Stimulated activated CD4-positive, alpha-beta T cell treated with anti-CD3 and anti-CD28 coated beads, Interleukin-2, amount 100 ng/mL, for 4 hours (primary cell): ENCODE measurements at places on chromosomes 5 and 9.

DNA sequence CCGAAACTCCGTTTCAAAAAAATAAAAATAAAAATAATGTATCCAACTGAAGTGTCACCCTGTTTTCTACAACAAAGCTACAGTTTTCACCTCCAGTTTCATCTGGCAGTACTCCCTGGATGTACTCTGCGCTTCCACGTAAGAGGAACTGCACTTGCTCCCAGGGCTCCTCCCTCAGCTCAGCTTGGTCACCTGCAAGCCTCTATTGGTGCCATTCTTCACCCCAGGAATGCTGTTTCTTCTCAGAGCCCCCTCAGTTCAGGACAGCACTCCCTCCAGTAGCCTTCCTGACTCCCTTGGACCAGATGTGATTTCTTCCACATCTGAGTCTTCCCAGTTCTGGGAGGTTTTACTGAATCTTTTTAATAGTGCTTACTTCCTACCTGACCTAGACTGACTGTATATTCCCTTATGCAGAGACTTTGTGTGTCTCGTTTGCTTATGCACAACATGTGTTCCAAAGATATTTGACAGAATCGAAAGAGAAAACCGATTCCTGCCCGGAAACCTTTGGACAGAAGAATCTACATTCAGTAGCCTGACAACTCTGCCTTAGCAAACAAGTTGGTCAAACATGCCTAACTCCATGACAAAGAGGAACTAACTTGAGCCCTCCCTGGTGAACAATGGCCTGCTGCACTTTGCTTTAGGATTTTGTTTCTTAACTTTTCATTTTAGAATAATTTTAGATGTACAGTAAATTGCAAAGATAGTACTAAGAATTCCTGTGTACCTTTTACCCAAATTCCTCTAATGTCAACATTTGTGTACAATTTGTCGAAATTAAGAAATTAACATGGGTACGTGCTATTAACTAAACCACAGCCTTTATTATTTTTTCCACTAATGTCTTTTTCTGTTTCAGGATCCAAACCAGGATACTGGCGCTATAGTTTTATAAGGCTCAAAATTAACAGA lies 814 bp downstream of the CCDC125 start:
- DNase-seq: no peak

DNA sequence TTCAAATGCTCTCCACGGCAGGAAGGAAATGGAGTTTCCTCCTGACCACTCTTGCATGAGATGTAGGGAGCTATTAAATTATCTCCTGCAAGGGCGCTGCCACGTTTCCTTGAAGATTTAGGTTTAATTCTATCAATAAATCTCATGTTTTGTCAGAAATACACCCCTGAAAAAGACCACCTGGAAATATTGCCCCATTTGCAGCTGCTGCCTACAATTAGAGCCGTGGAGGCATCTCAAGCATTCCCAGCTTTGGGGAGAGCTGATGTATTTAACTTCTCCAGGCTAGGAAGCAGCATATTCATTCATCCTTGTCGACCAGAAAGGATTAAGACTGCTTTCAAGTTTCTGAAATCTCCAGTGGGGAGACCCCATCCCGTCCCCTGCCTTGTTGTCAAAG lies 40.5 kb downstream of the CCNJL start:
- DNase-seq: no peak

DNA sequence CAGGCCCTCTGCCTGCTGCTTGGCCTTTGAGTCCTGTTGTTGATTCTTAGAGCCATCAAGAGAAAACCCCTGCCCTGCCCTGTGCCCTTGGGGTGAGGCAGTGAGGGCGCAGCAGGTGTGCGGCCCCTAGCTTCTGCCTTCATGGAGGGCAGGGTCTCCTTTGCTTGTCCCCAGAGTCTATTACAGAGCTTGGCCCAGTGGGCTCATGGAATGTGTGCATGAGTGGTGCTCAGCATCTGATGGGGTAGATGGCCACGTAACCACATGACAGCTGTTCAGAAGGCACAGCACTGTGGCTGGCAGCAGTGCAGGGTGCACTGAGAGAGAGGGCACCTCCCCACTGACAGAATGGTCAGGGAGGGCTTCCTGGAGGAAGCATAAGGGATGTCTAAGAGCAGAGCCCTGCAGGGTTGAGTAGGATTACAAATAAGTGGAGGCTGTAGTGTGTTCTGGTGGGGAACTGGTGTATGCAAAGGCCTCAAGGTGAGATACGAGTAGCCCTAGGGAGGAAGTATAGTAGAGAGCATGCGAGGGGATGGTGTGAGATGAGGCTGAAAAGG lies 70.8 kb downstream of the MACROH2A1 start:
- no peak for DNase-seq

- no peak for DNase-seq
Measured at GRCh38 chr9:130805510-130806326, 29.3 kb upstream of the ABL1 start.

DNA sequence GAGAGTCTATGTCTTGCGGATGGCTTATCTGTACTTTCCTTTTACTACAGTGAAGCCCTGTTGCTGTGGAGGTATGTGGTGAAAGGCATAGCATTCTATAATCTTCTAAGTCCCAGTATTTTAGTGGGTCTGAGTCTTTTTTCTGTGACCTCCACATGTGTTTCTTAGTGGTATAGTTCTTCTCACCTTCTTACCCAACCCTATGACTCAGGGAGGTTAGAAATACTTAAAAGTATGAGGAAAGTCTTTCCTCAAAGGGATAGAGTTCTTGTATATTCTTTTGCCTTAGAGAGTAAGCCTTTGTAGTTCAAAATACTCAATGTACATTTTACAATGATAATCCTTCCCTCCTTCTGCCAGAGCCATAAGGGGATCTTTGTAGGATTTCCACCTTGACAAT lies 621.9 kb upstream of the CTNND2 start:
- no peak for DNase-seq

DNA sequence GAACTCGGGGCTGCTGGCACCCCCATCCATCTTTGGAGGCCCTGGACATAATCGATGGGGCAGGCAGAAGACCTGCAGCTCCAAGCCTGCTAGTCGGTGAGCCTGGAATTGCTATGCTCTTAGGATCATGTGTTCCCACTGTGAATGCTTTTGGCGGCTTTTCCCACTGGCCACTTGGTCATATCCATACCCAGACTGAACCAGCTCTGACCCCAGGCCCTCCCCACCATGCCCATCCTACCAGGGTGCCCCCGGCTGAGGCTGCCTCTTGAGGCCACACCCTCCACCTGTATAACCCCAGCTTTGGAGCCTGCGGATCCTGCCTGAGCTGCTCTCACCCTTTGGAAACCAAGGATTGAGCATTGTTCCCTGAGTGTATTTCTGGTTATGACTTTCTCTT lies 113.5 kb downstream of the TENT4A start:
- DNase-seq: no peak

- no peak for DNase-seq
Measured at GRCh38 chr5:158384535-158385481, 525.9 kb upstream of the CLINT1 start.

- DNase-seq: no peak
Measured at GRCh38 chr5:63820577-63820976, 141.7 kb downstream of the HTR1A start.

DNA sequence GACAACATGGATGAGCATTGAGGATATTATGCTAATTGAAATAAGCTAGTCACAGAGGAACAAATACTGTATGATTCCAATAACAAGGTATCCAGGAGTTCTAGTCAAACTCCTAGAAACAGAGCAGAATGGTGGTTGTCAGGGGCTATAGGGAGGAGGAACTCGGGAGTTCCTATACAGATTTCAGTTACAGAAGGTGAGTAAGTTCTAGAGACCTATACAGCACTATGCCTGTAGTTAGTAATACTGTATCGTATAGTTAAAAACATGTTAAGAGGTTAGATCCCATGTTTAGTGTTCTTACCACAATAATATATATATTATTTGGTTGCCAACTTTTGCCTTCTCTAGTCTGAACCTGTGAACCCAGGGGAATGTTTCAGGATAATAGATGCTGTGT lies 7.9 kb upstream of the OXCT1 start:
- DNase-seq: no peak

GRCh38 chr5:172765766-172766286 lies 5.2 kb downstream of the DUSP1 start:
- no peak for DNase-seq

DNA sequence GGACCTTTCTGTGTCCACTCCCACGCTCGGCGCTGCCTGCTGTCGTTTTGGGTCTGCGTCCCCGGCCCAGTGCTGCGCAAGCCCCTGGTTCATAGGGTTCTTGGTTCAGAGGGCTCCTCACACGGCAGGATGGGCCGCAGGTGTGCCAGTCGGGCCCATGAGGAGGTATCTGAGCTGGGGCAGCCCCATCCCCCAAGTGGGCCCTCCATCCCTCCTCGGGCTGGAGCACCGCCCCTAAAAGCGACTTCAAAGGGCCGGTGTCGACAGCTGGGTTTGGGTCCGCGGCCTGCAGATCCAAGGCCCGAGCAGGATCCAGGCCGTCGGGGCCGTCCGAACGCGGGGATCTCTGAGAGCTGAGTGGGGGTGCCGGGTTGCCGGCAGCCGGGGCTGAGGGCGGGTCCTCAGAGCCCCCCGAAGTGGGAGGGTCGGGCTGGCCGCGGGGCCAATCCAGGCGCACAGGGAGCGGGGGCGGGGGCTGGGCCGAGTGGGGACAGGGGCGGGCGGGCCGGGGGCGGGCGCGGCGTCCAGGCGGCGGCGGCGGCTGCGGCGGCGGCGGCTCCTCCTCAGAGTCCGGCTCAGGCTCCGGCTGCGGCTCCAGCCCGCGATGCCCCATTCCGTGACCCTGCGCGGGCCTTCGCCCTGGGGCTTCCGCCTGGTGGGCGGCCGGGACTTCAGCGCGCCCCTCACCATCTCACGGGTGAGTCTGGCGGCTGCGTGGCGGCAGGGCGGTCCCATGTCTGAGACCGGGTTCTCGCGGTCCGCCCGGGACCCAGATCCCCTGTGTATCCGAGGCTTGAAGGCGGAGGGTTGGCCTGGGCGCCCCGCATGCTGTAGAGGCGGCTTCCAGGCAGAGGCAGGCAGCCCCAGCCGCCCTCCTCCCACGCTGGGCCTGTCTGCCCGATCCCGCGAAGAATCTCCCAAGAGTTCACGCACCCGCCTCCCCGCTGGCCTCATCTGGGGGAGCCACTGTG lies at the start of gene PDLIM4:
TSS of gene PDLIM4 (plus strand) at position 566 of the 971 bp plus-strand sequence. CDS start at position 605, 39 bp downstream.
- no peak for DNase-seq
